ENCODE measurements at places on chromosomes 4 and X.

GRCh38 chrX:35664833-35665232, 133.3 kb upstream of the MAGEB16 start:
- no peak for DNase-seq

- no peak for DNase-seq
Measured at GRCh38 chr4:82618103-82618720, 56.4 kb upstream of the TMEM150C start.

DNA sequence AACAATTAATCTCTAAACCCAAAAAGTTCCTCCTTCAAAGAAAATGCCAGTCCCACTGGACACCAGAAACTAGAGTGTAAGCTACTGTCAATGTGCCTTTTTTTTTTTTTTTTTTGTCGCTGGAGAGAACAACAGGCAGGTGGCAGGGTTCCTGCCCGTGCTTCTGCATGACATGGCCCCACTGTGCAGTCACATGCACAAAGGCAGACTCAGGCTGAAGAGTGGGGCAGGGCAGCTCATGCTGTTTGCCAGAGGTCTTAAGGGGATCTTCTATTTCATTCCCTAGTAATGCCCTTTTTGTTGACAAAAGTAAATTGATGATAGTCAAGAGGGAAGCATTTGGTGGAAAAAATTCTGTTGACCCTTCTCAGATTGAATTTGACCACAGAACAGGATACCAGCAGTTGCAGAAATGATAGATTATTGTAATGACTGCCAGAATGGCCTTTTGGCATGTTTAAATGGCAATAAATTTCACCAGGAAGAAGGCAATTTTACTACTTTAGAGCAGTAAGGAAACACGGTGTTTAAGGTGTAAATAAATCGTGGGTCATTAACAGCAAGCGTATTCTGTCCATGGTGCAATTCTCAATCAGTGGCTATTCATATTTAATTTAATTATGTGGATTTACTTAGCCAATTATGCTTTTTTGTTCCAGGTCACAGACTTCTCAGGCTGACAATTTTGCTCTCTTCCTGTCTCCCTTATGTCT, 80.9 kb downstream of the NKX6-1 start:
- no peak for DNase-seq

DNA sequence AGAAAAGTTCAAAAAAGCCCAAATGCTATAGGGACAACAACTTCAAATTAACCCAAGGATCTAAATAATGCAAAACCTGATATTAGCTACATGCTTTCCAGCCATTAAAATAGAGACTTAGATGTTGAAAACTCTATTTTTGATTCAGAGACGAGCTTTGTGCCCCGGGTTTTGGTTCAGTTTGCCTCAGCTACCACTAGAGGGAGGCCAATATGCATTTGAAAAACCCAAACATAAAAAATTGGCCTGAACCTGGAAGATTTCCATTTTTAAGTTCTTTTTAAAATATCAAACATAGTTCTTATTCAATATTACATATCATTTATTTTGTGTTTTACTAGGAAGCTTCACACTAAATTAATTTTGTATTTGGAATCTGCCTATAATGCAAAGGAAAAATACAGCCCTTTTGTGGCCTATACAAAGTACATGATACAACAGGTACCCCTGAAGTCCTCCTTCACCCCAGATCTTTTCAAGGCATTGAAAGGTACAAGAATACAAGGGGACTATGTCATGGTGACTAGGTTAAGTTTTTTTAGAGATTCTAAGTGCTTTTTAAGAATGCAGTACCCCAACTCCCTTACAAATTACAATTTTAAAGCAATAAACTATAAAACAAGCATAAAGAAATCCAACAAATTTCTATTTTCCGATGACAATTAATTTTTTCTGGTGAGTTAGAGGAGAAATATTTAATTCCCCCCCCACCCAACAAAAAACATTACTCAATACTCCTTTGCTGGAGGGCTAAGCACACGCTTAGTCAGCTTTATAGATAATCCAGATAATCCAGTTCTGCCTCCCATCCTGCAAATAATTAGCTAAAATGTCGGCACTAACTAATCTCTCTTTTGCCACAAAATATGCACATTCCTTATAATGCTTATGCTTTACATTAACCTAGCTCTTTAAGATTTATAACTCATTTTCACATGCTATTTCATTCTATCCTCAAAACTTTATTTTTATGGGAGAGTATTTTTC, 97.7 kb upstream of the PTPN13 start:
- no peak for DNase-seq

DNA sequence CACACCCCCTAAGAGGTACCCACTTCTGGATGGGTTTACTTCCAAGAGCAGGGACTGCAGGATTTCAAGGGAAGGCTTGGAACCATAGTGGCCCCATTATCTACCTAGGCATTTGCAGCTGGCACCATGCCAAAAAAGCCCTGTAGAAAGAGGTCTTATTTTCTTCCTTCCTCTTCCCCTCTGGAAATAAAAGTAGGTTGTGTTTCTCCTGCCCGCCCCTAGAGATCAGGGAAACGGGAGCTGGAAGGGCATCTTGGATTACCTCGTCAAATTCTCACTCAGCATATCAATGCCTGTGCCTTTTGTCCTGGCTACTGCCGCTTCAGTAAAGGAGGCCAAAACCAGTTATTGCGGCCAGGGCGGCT, 1.6 kb downstream of the SCD5 start:
- DNase-seq, result no peak

DNA sequence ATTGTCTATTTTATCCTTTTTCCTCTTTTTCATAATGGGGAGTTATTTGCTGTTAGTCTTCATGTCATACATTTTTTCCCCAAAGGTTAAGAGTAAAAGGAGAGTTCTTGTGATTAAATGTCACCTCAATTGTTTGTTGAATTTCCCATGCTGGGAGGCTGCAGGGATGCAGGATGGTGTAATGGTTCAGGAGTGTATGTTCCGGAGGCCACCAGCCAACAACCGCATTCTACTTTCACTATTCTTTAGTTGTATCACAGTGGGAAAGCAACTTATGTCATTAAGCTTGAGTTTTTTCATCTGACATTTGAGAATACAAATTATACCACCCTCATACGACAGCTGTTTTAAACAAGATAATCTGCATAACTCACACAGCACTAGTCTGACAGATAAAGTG, 15.4 kb downstream of the AFP start:
- DNase-seq, result no peak

GRCh38 chrX:139691493-139691842, 16.5 kb downstream of the MCF2 start:
- no peak for DNase-seq

DNA sequence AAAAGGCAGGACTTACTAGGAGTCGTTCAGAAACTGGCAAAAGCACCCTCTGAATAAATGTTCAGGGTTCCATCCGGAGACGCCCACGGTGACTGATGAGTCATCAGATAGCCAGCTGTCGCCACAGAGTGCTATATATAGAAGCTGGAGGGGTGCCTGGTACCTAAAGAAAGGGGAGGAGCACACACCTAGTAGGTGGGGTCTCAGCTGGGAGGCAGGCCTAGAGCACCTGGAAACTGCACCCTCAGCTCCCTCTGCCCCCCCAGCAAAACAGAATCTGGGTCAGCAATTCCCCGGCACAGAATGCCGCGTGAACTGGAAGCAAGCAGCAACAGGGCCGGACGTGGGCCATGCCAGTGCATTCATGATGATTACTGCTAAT, 242.0 kb downstream of the BCOR start:
- DNase-seq, result peak; percentile 73

DNA sequence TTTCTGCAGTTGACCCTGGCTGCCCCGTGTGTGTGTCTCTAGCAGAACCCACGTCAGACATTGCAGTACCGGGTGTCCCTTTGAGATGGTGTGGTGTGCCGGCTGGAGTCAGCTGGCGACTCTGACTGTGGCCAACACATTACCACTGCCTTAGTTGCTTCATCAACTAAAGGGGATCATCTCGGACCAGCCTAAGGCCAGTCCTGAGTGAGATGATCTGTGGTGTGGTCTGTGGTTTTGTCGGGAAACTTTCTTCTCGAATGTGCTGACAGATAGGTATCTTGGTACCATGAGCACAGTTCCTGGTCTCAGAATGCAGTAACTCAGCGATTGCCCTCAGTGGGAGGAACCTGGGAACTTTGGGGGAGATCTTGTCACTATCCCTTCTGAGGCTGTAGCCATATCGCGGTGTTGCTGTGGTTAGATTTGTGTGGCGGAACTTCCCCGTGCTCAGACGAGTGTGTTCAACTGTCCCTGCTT, 15.8 kb downstream of the TBC1D14 start:
- DNase-seq, result no peak

DNA sequence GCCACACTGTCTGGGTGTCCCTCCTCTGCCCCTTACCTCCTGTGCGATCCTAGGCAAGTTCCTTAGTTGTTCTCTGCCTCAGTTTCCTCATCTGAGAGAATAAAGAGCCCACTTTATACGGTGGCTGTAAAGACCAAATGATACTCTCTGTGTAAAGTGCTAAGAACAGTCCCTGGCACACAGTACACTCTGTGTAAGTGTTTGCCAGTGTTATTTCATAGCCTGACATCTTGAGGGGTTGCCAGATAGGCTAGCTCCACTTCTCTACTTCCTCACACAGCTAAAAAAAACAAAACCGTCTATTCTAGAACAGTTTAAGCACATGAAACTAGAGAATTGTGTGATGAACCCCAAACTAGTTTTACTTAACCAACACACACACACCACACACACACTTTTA, 17.1 kb downstream of the SPON2 start:
- no peak for DNase-seq

DNA sequence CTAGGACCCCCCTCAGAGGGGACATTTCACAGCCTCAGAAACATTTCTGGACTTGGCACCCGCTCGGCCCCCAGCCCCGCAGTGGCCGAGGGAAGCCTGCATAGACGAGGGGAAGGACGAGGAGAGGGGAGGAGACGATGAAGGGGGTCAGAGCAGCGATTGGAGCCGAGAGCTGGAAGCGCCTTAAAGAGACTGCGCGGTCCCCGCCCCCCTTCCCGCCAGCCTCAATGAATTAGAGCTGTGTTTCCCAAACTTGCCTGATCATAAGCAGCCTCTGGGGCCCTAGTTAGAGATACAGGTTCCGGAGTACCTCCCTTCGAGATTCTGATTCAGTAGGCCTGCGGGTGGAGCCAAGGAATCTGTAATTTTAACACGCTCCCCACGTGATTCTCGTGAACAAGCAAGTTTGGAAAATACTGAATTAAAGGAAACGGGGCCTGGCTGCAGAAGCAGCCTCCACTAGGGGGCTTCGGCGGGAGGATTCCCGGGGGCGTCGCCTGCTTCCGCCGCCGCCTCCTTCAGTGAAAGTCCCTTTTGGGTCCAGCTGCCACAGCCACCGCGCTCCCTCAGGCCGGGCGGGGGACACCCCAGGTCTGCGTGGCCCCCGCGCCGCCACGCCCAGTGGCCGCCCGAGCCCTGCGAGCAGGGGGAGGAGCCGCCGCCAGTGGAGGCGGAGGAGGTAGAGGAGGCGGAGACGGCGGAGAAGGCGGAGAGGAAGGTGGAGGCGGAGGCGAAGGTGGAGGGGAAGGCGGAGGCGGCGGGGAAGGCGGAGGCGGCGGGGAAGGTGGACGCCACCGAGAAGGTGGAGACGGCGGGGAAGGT, at the start of gene USP27X:
Gene USP27X (plus strand): TSS at position 651 of the 822 bp plus-strand sequence. CDS start 824 bp downstream, outside the sequence.
- peak; percentile 52 for DNase-seq

DNA sequence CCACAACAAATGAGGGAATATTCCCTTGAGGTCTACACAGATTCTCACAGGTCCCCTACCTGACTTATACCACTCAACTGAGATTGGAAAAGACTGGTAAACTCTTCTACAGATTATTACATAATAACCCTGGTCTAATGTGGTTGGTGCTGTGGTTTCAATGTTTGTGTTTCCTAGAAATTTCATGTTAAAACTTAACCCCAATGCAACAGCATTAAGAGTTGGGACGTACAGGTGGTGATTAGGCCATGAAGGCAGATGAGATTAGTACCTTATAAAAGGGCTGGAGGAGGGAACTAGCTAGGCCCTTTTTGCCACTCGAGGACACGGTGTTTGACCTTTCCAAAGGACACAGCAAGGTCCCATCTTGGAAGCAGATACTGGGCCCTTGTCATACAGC, 84.3 kb upstream of the TAPT1 start:
- no peak for DNase-seq

DNA sequence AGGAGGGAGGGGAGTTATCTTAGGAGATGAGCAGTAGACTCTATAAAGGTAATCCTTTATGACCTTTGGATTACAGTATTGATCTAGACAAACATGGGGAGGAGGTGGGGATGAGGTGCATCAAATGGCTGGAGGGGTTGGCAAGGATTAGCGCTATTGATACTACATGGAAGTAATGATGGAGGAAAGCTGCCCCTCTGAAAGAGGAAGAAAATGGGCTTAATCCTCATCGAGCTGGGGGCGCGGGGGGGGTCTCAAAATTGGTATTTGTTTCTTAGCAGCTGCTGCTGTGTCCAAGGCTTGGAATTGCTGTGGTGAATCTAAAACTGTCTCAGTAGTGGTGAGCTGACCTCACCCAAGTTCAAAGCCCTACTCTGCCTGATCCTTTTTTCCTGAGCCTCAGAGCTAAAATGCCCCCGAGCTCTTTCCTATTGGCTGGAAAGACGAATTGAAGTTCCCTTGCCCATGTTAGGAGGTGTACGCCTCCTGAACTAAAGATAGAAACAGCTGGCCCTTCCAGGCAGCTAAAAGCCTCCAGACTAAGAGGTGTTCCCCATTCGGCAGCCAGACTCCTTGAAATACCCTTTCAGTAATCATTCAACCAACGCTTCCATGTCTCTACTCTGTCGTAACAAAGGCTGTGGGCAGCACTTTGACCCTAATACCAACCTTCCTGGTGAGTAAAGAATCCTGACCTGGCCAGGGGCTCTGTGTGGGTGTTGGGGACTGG, at the start of gene ITGB1BP2:
Gene ITGB1BP2 (plus strand): TSS at position 556 of the 730 bp plus-strand sequence. CDS start 57 bp downstream, at position 613.
- no peak for DNase-seq

GRCh38 chr4:123616951-123617461, 220.4 kb downstream of the SPRY1 start:
- no peak for DNase-seq

GRCh38 chr4:124868495-124868894, 156.0 kb upstream of the ANKRD50 start:
- DNase-seq, result no peak

GRCh38 chr4:37561803-37562207, 124.4 kb downstream of the RELL1 start:
- no peak for DNase-seq

DNA sequence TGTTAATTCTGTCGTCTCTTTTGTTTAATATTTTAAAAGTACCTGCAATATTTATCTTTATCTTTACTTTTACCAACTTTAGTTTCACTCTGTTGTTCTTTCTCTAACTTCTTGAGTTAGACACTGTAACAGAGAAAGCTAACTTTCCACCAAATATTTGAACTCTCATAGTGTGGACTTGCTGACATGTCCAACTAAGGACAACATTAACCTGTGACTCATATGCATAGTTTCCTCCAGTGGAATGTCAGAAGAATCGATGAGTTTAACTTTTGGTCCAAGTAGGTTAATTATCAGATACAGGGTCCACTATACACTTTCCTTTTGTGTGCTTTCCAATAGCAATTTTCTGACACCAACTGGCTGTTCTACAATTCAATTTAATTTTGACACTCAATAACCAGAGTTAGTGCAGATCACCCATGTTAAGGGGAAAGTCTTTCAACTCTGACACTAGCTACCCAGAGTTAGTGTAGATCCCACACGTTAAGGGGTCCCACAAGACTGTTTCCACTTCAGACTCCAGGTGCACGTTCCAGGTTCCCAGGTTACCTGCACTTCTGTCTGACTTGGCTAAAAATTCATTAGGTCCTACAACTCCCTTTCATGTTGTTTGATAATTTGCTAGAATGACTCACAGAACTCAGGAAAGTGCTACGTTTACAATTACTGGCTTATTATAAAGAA, 559.0 kb upstream of the AMOT start:
- no peak for DNase-seq

- DNase-seq, result no peak
Measured at GRCh38 chr4:125679989-125680388, 365.2 kb downstream of the FAT4 start.

- no peak for DNase-seq
Measured at GRCh38 chrX:39782276-39782675, 315.5 kb downstream of the BCOR start.
